CD4-positive, alpha-beta T cell treated with Interleukin-6 for 4 hours (primary cell): ENCODE measurements at places on chromosomes 16 and 17.

GRCh38 chr17:63623786-63624530, 1.7 kb downstream of the MAP3K3 start:
- no peak for DNase-seq

DNA sequence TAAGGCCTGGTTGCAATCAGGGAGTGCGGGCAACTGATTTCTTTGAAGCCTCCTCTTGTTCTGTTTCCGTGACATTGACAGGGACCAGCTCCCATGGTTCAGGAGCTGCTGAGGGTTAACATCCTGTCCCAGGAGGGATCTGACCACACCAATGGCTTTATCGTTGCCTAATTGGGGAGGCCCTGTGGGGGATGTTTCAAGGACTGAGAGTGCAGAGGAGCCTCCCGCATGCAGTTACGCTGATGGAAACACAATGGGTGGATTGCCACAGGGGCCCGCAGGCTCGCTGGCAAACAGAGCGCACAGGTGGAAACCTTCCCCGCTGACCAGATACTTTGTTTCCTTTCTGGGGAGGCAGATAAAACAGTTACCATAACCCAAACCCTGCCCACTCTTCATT, 23.8 kb upstream of the ABCC1 start:
- DNase-seq: no peak

- no peak for DNase-seq
These were observed 16.5 kb upstream of the ABCC1 start for GRCh38 chr16:15932939-15933338.

GRCh38 chr16:70582280-70582978, 58.8 kb downstream of the SF3B3 start:
- no peak for DNase-seq

DNA sequence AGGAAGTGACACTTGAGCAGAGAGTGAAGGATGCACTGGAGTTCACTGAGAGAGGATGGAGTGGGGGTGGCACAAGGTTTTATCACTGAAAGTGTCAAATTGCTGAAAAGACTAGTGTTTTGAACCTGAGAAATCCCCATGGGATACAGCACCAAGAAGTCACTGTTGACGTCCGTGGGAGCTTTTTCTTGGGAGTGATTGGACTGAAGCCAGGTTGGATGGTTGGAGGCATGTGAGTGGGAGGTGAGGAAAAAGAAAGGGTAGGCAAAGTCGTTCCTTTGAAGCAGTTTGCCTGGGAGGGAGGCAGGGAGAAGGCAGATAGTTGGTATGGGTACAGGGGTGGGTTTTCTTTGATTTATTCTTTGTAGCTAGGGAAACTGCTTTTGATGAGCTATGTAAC, 39.9 kb upstream of the SDK2 start:
- DNase-seq: no peak

DNA sequence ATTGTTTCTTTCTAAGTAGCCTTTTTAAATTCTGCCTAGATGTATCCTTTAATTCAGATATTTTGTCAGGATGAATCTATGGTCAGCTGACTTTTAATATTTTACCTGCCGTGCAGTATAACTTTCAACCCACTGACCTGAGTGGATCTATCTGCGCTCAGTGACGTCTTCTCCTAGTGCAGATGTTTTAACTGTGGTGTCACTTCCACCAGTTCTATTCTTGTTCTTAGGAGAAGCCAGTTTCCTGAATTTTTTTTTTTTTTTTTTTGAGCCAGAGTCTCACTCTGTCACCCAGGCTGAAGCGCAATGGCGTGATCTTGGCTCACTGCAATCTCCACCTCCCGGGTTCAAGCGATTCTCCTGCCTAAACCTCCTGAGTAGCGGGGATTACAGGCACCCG, 5.0 kb upstream of the TM4SF5 start:
- DNase-seq: no peak

DNA sequence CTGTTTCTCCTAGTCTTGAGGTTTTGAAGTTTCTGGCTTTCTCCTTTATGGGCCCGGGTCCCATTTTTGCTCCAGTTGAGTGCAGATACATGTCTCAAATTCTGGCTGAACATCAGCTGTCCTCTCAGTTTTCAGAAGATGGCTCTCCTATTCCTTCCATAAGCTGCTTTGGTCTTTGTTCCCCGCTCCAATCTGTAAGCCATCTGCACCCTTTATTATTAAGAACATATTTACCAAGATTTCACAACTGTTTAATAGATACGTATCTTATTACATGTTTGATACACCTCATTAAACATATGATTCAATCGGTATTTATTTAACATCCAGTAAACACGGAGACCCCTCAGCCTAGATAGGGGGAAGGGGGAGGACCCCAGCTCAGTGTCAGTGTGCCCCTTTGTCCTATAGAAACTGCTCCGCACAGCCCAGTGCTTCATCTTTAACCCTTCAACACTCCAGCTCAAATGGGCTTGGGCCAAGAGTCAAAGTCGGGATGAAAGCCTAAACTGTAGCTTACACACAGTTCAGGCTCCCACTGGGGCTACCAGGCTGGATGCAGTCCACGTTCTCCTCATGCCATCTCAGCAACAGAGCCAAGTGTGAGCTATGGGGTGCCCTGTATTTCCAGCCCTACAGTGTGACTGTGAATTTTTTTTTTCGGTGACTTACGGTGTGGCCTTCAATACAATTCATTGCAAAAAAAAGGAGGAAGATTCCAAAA, 166.0 kb upstream of the ZFHX3 start:
- DNase-seq: no peak

DNA sequence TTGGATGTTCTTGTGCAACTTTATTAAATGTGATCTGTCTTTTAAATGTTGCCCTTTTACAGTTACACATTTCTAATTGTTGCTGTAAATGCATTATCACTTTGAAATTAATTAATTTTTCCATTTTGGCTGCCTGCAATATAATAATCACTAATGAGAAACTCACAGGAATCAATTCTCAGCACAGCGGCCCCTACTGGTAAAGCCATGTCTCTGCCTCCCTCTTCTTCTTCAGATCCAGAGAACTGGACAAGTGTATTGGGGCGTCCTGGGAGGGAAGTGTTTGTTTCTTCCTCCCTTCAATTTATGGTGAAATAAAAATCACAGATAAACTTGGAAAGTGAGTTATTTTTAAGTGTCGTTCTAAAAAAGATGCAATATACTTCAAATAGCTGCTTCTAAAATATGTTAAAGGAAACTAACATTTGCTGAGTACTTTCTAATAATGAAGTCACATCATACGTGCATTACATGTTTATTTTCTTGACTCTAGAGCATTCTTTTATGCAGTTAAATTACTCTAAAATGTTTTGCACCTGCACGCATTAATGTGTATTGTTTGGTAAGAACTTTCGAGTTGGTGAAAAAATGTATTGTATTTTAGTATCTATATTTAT, 338.0 kb downstream of the WWOX start:
- peak; percentile 41 for DNase-seq

- peak; percentile 11 for DNase-seq
These were observed 26.3 kb downstream of the ERN1 start for GRCh38 chr17:64103391-64104364.

GRCh38 chr16:7615565-7615964, 282.9 kb downstream of the RBFOX1 start:
- no peak for DNase-seq

DNA sequence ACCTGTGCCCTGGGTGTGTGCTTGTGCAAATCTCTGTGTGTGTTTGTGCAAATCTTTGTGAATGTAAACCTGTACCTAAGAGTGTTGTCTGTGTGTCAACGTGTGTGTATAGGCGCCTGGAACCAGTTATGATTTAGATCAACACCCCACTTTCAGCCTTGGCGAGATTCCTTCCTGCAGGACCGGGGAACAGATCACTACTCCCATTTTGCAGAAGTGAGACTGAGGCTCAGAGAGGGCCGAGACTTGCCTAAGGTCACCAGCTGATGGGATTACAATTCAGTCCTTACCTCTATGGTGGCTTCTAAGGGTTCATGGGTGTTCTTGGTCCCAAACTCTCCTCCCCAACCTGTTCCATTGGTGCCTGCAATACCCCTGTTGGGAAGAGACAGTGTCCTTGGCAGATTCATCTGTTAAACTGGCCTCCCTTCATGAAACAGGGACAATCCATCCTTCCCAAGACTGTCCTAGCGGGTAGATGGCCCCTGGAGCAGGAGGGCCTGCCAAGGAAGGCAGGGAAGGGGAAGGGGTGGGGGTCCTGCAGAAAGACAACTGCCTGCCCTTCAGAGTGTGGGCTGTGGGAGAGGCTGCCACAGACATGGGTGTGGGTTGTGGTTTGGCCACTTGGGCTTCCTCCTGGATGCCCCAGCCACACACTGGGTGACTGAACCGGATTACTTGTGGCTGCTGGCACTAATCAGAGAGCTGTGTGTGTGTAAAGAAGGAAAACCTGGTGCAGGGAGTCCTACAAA, 6.9 kb upstream of the MAPK7 start:
- no peak for DNase-seq

DNA sequence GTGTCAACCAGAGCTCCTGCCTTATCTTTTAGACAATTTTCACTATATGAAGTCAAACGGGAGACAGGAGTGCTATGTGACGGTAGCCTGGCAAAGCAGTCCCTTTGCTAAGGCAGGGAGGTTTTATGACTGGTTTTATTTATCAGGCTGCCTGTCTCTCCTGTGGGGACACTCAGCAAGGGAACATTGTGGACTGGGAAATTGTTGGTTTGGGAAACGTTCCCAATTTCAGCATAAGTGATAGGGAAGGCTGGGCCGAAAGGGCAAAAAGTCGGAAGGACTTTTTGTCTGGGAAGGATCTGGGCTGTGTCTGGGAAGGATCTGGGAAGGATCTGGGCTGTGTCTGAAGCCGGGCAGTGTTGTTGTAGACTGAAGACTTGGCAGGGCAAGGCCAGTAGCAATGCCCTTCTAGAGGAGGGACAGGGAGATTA, 211.2 kb downstream of the PARN start:
- DNase-seq: no peak
